ENCODE measurements at places on chromosomes 5 and 9.

DNA sequence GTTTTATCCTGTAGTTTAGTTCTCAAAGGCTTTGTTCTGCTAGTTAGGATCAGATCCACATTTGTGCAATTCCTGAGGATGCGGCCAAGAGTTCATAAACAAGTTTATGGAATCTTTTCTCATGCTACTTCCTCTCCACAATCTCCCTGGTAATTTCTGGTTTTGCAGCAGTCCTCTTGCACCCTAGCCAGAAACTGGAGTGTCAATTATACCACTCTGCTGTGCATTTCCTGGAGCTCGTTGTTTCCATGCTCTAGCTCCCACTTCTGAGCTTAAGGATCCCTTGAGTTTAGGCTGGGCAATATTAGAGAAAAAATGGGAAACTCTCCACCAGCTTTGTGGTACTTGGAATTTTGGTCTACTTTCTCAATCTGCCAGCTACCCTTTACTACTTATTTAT is 474.7 kb downstream of the DIRAS2 start:
- no peak for DNase-seq

- DNase-seq = peak; percentile 48
Observed at GRCh38 chr5:58246461-58246944, 213.4 kb downstream of the PLK2 start.

- DNase-seq = no peak
Observed at GRCh38 chr5:670396-671270, 22.5 kb downstream of the TPPP start.

DNA sequence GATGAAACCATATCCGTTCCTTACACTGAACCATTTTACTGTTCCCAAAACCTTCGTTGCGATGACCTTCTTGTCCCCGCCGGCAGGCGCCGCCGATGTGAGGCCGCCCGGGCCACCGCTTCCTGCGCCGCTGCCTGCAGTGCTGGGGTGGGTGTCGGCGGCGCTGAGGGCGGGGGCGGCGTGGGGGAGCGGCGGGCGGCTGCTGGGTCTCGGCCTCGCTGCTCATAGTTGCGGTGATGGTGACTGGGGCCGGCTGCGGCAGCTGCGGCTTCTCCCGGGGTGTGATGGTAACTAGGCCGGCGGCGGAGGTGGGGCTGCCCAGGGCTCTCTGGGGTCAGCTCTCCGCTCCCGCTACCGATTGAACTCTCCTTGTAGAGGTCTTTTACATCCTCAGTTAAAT is 14.1 kb upstream of the OR2S2 start:
- DNase-seq = no peak

- DNase-seq = no peak
Observed at GRCh38 chr5:7393921-7394799, 1.8 kb upstream of the ADCY2 start.

DNA sequence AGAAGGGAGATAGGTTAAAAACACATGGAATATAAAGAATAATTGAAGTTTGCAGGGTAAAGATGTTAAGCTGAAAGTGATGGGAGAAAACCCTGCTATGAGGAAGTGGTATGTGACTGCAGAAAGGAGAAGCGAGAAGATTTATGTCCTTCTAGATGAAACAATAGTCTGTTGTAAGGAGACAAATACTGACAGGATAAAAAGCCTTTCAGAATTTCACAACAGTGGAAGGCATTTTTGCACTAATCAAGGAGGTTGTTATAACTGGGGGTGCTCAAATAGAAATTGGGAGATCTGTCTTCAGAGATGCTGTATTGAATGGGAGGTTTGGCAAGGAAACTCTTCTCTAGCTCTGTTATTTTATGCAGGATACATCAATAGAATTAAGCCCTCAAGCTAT is 69.6 kb downstream of the NMUR2 start:
- DNase-seq = no peak

Data from EH (cell line).